ENCODE measurements at places on chromosomes 16 and 17. TPM values are rescaled to one million over a fixed set of nuclear protein-coding genes. Genes with fewer than 3 reads are reported as not detected.

- DNase-seq: peak; percentile 71
These were observed 556 bp upstream of the SPNS1 start for GRCh38 chr16:28974007-28974436.

GRCh38 chr17:56274491-56274890, 121.2 kb downstream of the ANKFN1 start:
- DNase-seq: no peak

Gene TEKT5
- not detected for total RNA-seq

DNA sequence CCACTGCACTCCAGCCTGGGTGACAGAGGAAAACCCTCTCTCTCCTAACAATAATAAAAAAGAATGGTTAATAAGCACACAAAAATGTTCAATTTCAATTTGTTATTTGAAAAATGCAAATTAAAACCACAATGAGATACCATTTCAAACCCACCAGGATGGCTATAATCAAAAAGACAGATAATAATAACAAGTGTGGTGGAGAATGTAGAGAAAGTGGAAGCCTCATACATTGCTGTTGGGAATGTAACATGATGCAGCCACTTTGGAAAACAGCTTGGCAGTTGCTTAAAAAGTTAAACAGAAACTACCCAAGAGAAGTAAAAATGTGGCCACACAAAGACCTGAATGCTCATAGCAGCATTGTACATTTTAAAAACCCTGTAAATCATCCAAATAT, 51.8 kb upstream of the MAP3K14 start:
- DNase-seq: no peak

Gene SLC7A6OS
- 34.2 TPM for total RNA-seq

Gene MT3
- total RNA-seq: not detected

DNA sequence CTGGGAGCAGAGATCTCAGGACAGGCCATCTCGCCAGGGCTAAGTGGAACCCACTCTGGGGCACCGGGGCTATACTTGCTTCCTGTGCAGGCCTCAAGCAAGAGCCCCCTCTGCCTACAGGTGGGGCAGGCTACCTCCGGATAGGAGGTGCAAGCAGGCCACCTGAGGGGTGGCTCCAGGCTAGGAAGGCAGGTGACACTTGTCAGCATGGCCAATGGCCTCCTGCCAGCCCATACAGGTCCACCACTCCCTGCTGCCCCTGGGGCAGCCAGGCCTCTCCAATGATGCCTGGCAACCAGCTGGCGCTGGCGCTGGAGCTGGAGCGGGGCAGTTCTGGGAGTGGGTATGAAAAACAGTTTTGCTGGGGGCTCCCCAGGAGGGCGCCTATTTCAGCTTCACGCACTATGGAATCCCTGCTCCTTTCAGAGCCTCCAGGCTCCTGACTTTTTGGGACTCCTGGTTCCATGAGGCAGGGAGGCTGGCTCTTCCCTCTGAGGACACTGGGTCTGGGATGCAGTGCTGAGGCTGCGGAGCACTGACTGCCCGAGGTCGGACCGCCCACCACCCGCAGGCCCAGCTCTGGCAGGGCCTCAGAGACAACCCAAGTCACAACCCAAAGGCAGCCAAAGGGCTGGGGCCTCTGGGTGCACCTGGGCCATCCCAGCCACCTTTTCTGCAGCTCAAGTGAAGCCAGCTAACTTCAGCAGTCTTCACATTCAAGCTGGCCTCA, 8.4 kb upstream of the SREBF1 start:
- no peak for DNase-seq

DNA sequence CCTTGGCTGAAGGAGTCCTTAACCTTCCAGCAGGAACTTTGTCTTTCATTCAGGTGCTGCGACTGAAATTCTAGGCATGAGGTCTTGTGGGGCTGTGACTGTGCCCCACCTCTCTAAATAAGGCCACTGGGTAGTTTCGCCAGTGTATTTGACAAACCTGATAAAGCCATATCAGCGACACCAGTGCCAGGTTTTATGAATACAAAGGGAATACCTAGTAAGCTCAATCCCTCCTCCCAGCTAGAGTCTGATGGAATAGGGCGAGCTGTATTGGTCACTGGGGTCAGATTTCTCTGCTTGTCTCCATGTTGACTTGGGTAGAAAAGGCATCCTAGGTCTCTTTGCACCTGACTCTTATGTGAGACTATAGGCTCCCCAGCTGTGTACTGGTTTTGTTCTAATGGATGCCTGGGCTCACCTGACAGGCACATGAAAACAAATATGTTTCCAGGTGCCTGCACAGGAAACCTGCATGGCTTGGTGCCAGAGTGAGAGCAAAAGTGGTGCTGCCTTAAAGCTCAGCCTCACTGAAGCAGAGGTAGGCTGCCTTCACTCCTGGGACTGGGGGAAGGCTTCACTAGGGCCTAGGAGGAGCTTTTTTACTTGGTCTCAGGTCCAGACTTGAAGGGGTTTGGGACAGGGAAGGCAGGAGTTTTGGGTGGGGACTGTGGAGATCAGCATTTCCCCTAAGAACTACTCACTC, 8.3 kb downstream of the SLC7A6 start:
- no peak for DNase-seq
